ENCODE measurements at places on chromosomes 12 and 14.

- DNase-seq: no peak
These were observed 8.5 kb downstream of the CTDSP2 start for GRCh38 chr12:57837864-57838562.

DNA sequence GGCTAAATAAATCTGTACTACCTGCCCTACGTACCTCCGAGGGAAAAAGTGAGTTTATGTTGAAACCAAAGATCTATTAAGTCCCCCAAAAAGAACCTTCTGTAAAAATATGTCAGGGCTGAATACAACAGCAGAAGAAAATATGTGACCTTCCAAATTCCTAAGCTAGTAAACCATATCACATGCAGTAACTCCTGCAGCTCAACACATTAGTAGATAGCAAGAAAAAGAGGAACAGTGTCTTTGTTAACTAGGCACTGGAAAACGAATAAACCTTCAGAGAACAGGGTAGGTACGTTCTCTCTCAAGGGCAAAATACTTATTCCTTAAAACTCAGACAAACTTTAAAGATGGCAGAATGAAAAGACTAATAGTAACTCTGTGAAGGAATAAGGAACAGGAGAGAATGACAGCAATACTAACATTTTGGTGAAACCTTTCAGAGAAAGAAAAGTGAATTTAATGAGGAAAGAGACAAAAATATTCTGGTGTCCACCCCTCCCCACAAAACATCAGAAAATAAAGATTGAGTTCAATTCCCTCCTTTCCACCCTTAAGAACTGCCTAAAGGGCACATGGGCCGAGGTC is 18.0 kb downstream of the CBX5 start:
- DNase-seq: no peak

DNA sequence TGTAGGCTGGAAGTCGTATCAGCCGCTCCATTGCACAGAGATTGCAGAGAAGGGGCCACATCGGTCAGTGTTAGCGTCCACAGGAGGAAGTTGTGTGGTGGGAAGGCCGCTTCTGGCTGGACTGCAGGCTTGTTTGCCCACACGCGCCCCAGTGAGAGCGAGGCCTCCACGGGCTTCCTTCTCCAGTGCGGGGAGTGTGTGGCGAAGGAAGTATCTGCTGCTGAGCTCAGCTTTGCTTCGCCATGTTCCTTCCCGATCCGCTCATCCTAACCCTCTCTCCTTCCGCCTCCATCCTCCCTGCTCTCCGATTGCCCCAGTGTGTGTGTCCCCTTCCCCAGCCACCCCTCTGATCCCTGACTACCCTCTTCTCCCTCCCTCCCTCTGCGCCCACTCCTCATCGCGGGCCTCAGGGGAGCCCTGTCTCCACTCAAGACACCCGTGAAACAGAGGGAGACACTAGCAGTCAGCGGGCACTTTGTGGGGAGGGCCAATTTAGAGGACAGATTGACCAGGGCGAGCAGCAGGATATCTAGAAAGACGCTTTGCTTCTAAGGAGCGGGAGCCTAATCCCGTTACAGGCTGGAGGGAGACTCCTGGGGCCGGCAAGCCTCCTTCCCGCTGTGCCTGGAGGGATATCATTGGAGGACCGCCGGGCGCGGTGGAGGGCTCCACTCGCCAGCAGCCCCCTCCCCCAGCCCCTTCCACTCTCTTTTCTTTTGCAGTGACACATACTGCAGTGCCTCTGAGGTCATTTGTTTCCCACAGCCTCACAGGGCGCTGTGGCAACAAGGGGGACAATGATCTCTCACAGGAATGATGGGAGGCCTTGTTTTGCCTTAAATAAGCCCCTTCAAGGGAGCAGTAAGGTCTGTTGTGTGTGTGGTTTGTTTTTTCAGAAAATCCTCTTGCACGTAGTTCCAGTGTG is 428.8 kb downstream of the ZFP36L1 start:
- DNase-seq: no peak

- no peak for DNase-seq
These were observed 6.4 kb downstream of the TNS2 start for GRCh38 chr12:53056296-53056695.

DNA sequence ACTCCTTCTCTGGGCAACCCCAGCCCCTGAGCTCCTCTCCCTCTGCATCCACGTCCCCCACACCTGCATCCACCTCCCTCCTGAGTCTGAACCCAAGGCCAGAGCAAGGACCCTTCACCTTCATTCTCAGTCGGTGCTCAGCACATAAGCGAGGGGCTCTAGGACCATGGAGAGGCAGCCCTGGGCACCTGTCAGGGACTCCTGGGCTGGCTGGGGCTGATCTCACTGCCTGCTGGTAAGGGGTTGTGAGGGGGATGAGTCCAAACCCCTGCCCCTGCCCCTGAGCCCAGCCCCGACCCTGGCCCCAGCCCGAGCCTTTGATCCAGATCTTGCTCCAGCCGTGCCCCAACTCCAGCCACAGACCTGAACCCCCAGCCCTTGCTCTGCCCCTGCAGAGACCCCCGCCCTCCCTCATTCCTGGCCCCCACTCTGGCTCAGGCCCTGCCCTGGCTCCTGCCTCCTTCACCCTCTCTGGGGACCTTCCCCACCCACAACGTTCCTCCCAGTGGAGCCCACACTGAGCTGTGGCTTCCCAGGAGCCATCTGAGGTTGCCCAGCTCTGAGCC is 888 bp upstream of the CCDC197 start:
- no peak for DNase-seq

GRCh38 chr14:35822501-35822900 is 3.6 kb upstream of the BRMS1L start:
- no peak for DNase-seq

DNA sequence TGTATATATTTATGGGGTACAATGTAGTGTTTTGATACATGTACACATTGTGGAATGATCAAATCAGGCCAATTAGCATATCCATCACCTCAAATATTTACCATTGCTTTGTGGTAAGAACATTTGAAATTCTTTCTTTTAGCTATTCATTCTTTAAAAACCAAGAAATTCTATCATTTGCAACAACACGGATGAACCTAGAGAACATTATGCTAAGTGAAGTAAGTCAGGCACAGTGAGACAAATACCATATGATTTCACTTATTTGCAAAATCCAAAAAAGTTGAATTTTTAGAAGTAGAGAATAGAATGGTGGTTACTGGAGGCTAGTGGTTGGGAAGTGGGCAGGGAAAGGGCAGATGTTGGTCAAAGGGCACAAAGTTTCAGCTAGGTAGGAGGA is 129.3 kb upstream of the PTPRQ start:
- no peak for DNase-seq

DNA sequence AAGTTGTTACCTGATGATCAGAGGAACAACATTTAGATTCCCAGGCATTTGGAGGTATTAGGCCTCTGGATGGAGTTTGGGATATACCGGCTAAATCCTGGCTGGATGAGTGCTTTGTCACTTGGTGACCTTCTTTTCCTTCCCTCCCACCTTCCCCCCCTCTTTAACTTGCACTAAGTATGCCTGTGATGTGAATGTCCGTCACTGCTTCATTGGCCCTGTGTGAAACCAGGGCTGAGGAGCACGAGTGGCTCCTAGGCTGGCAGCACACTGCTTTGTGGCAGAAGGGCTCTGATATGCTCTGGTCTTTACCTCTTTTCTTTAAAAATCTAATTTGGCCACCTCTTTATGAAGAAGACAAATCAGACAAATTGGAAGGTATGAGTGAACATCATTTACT is 95.7 kb downstream of the ESR2 start:
- no peak for DNase-seq

GRCh38 chr12:44571006-44571550 is 305.0 kb downstream of the NELL2 start:
- no peak for DNase-seq

DNA sequence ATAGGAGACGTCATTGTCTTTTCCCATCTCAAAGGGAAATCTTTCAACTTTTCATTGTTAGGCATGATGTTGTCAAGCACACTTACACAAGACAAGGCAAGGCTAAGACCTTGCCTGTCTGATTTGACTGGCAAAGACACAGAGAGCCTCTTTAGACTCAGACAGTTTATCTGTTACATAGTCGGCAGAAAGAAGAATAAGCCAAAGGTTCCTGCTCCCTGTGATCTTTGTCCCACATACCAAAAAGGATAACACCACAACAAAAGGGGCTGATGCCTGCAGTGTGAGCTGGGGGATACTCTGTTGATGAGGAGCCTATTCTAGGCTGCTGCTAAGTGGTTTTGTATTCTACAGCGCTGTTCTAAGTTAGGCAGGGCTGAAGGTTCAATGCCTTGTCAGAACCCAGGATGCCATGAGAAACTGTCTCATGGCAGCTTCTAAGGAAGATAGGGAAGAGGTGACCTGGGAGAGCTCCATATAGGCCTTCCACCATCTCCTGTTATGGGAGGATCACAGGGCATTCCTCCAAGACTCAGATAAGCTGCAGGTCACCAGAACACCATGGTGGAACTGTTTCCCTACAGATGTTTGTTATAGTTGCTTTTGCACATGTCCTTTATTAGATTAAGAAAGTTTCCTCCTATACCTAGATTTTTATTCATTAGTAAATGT is 12.7 kb downstream of the ERC1 start:
- no peak for DNase-seq

DNA sequence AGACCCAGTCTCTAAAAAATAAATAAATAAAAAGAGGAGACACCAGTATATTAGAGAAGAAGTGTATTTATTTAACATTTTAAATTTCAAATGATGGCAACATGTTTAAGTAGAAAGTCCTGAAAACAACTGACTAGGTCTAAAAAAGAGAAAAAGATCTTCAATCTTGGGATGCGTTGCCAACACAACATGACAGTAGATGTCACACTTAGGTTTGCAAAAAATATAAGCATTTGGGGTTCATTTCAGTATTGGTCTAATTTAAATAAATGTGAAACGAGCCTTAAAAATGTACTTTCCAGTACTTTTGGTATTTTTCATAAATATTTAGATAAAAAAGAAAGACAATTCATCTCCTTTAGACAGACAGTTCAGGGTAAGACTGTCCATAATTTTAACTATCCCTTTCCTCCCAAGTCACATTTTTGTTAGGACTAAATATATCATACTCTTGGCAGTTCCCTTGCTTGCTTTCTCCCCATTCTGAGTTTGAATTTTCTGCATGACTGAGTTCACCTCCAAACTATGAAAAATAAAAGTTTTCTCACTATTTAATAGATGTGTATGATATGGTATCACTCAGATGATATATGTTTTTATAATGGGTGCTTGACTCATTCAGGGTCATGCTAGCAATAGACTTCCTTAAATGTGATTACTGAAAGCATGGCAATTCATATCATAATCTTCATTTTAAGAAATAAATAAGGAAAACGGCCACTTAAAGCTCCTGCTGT is 4.3 kb downstream of the C14orf93 start:
- DNase-seq: no peak

- no peak for DNase-seq
These were observed 126.6 kb downstream of the BCAT1 start for GRCh38 chr12:24822121-24822899.

DNA sequence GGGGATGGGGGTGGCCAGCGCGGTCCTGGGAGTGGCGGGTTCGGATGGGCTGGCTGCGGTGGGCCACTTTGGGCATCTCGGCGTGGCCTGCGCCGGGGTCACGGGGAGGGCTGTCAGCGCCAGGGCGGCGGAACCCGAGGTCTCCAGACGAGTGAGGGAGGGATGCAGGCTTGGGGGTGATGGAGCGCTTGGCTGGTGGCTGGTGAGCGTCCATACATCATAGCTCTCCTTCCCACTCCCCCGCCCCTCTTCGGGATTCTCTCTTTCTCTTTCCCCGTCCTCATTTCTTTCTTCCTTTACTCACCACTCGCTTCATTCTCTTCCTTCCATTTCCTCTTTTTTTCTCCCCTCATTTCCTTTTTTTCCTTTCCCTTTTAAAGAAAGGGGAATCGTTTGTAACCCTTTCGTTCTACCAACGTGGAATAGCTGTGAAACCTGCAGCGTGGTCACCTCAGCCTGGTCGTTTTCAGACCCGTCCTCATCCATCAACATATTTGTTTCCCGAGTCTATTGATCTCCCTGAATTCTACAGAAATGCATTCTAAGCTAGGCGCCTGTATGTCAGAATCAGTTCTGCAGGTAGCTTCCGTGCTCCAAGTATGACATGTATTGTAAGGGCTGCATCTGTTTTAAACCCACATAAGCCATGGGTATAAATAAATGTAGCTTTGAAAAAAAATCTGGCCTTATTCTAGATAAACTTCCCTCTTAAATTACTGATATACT is 260.3 kb upstream of the E2F7 start:
- no peak for DNase-seq

DNA sequence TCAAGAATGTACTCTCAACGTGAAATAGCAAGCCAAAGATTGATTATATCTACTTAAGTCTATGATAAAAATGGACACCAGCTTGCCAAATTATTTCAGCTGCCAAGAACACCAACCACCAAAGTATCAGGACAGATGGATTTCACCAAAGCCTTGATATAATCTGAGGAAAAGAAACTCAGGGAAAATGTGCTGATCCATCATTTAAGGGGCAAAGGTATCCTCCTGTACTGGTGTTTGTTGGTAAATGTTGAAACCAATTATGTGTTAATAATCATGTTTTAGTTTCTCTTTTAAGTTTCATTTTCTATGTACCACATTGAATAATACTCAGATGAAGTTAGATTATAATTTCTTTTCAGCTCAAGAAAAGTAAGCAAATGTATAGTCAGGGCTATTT is 1284.3 kb upstream of the TMEM132C start:
- DNase-seq: no peak

GRCh38 chr14:63727231-63727735 is 582 bp downstream of the SGPP1 start:
- DNase-seq: peak; percentile 37

- no peak for DNase-seq
These were observed 99.9 kb downstream of the BCAT1 start for GRCh38 chr12:24848941-24849477.

DNA sequence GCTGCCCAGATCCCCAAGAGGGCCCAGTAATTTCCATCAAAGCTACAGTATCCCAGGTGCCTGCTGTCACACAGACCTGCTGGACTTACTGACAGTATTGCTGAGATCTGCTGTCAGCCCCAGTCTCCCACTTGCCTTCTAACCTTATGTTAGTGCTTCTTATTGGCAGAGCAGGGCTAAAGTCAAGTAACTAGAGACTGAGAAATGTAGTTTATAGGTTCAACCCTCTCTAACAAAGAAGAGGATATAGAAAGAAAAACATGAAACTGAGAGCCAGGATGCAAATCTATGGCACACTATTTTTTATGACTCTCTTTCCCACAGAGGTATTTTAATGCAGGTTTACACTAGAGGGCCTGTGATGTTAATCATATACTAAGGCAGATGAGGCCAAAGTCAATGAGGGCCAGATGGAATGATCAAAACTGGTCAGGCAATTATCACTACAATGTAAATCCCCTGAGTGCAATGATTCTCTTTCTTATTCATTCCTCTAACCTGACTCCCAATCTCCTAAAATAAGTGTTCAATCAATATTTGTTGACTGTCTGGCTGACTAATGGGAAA is 781.9 kb downstream of the VRK1 start:
- no peak for DNase-seq

- no peak for DNase-seq
These were observed 791.5 kb upstream of the MGAT4C start for GRCh38 chr12:87047691-87048090.

DNA sequence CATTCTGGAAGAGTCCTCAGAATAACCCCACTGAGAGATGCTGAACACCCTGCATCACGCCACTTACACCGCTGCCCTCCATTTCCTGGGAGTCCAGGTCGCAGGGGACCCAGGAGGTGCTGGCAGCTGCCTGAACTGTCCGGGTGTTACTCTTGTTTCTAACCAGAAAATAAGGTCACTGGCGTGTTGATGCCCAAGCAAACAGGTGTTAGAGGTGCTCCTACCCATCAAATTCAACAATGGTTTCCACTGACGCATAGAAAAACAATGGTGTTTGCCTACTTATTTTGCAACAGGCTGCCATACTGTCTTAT is 23.8 kb downstream of the PITPNM2 start:
- DNase-seq: no peak
